ENCODE measurements at places on chromosomes 1 and 21. TPM values are rescaled to one million over a fixed set of nuclear protein-coding genes. Genes with fewer than 3 reads are reported as not detected.

The TTLL10 gene
- 0.17 TPM for total RNA-seq

The TRIM67 gene
- total RNA-seq, result 0.06 TPM

The SPRR2A gene
- total RNA-seq, result not detected

The ITLN2 gene
- total RNA-seq, result 1.8 TPM

The ANGPTL7 gene
- total RNA-seq, result 1.6 TPM

The OR2M3 gene
- not detected for total RNA-seq

The CLDN17 gene
- total RNA-seq, result not detected

The NR1I3 gene
- not detected for total RNA-seq

The TP73 gene
- 1.8 TPM for total RNA-seq

The MAP3K21 gene
- total RNA-seq, result 6.0 TPM

The OR10Z1 gene
- not detected for total RNA-seq

The TRIM45 gene
- 5.1 TPM for total RNA-seq

The RPF1 gene
- 28.8 TPM for total RNA-seq

The OR2T33 gene
- total RNA-seq, result not detected

The GBP3 gene
- total RNA-seq, result 32.6 TPM

The AGO4 gene
- 16.9 TPM for total RNA-seq

The NUDT17 gene
- 4.5 TPM for total RNA-seq

The B4GALT2 gene
- total RNA-seq, result 50.1 TPM

The IL6R gene
- 45.0 TPM for total RNA-seq

The LHX8 gene
- total RNA-seq, result not detected
